ENCODE measurements at places on chromosomes 13 and 19.

- no peak for DNase-seq
Observed at GRCh38 chr19:16306728-16307402, 17.8 kb upstream of the KLF2 start.

DNA sequence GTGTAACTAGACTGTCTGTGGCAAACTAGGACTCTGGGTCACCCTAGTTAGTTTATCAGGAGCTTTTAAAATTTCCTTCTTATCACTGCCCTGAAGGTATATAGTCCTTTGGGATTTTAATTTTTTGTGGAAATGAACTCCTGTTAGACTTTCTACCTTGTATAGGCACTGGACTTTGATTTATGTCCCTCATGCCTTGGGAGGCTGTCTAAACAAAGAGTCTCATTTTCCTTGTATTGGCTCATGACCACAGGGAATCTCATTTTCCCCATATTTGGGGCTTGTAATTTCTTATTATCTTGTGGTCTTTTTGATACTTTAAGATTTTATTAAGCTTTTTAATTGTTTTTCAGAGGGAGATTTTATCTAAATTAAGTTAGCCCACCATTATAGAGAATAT lies 21.4 kb downstream of the KCTD4 start:
- DNase-seq = no peak

DNA sequence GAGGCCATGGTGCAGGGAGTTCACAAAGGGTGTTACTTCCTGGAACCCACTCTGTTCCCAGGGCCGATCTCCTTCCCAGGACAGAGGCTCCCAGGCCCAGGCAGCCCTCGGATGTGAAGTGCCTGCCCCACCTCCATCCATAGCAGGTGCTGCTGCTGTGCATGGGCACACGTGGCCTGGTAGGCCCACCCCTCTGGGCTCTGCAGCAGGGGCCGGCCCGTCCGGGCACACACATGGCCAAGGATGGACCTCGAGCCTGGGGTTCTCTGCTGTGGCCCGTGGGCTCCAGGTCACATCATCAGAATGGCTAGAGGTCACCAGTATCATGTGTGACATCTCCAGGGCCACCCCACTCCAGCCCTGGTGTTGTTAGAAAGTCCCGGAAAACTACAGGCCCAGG lies 71.8 kb downstream of the GADD45B start:
- DNase-seq = no peak

DNA sequence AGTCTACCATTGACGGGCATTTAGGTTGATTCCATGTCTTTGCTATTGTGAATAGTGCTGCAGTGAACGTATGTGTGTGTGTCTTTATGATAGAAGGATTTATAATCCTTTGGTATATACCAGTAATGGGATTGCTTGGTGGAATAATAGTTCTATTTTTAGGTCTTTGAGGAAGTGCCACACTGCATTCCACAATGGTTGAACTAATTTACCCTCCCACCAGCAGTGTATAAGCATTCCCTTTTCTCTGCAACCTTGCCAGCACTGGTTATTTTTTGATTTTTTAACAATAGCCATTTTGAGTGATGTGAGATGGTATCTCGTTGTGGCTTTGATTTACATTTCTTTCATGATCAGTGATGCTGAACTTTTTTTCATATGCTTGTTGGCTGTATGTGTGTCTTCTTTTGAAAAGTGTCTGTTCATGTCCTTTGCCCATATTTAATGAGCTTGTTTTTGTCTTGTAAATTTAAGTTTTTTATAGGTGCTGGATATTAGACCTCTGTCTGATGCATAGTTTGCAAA lies 37.5 kb downstream of the RFC3 start:
- DNase-seq = no peak

GRCh38 chr19:45542234-45542668 lies 35.0 kb downstream of the VASP start:
- DNase-seq = no peak

DNA sequence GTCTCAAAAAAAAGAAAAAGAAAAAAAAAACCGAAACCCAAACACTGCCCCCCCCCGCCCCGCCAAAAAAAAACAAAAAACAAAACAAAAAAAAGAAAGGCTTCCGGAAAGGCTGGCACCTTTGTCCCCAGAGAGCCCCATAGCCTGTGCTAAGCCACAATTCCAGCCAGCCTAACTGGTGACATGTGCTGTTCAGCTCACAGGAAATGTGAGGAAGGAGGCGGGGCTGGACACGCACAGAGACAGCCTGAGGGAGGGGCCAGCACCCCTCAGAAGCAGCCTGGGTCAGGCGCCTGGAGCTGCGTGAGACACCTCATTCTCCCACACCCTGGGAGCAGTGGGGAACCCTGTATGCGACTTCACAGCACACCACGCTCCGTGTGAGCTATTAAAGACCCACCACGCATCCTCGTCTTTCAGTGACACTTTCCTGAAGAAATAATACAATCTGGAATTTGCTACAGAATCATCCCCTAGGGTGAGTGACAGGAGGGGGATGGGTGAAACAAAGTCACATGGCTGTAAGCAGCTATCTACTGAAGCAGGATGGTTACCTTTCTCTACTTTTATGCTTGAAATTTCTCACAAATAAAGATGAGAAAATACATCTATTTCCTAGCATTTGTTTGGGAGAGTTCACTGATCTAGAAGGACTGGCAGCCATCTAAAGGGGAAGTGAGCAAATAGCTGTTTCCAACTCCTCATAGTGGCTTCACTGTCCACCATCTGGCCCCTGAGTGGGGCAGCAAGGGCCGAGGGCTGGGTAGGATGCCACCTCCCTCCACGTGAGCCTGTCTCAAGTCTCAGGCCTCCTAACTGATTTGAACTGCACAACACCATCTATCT lies 12.3 kb upstream of the SLC35E1 start:
- DNase-seq = no peak

DNA sequence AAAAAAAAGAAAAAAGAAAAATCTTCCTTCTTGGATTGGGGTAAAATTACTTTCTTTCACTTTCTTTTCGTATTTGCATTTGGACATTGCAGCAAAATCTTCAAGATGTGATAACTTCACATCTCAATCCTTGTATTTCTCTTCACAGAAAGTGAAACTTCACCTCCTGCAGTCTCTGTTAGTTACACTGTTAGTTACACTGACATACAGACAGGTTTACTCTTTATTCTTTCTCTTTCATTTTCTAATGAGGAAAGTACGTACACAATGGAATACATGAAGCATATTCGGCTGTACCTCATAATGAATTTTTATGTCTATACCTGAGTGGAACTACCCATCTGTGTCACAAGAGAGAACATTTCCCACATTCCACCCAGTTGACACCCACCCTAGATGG lies 459.1 kb upstream of the GPC6 start:
- DNase-seq = no peak

DNA sequence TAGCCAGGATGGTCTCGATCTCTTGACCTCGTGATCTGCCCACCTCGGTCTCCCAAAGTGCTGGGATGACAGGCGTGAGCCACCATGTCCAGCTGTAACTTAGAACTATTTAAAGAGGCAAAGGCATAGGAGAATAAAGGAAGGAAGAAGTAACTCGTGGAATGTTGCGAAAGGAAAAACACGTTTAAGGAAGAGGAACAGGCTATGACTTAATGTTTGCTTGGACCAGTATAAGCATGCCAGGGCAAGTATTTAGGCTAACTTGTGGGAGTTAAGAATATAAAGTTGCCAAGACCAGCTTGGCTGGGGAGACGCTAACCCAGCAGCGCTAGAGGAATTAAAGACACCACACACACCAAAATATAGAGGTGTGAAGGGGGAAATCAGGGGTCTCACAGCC lies 33.5 kb downstream of the ZNF844 start:
- no peak for DNase-seq

DNA sequence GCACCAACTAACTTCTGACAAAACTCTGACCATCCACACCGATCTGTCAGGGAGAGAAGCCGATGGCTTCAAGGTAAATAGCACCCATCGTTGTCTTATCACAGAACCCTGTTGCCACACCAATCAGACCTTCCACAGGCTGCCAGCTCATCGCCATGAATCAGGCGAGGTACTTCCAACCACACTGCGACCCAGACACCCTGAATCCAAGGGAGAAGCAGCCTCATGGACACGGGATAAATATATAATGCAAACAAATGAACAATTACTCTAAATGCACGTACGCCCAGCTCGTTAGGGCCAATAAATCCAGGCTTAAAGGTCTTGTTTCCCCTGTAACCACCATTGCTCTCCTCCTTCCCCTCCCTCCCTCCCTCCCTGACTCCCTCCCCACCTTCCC lies 20.8 kb downstream of the RANBP3 start:
- DNase-seq = no peak

DNA sequence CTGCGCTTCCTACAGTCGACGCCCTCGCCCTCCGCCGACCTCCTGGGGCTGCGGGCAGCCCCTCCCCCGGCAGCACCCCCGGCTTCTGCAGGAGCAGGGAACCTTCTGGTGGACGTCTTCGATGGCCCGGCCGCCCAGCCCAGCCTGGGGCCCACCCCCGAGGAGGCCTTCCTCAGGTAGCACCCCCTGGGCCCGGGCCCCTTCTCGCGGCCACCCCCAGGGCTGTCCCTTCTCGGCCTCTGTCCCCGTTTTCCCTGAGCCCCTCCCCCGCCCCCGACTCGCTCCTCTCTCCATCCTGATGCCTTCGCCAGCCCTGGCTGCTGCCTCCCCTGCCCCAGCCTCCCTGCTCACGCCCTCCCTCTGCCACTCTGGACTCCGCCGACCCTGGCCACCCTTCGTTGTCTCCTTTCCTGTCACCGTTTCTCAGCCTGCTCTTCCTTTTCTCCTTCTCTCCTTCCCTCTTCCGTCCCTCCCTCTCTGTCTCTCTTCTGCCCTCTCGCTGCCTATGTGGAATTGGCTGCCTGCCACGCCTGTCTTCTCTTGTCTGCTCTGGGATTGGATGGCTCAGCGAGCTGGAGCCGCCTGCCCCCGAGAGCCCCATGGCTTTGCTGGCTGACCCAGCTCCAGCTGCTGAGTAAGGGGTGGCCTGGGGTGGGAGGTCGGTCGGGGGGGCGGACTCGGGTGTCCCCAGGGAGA lies 11.0 kb downstream of the FUZ start:
- DNase-seq = no peak

GRCh38 chr19:56690670-56691069 lies 19.1 kb upstream of the ZNF835 start:
- no peak for DNase-seq

DNA sequence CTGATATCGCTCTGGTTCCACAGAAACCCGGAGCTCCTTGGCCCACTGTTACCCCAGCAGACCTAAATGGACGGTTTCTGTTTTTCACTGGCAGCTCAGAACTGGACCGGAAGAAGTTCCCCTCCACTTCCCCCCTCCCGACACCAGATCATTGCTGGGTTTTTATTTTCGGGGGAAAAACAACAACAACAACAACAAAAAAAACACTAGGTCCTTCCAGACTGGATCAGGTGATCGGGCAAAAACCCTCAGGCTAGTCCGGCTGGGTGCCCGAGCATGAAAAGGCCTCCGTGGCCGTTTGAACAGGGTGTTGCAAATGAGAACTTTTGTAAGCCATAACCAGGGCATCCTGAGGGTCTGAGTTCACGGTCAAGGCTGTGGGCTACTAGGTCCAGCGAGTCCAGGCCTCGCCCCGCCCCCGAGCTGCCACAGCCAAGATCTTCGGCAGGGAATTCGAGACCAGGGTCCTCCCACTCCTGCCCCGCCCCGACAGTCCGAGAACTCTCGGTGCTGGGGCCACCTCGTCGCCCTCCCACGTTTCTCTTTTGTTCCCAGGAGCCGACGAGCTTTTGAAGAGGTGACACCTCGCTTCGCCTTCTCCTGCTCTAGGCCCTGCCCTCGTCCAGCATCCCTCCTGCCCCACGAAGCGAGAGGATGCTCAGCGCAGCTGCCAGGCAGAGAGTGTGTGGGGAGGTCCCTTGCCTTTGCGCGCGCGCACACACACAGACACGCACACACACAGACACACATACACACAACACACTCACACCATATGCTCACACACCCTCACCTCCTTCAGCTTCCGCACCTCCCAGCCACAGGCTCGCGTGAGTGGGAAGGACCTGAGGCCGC lies 8.8 kb downstream of the ZIC2 start:
- DNase-seq = no peak

DNA sequence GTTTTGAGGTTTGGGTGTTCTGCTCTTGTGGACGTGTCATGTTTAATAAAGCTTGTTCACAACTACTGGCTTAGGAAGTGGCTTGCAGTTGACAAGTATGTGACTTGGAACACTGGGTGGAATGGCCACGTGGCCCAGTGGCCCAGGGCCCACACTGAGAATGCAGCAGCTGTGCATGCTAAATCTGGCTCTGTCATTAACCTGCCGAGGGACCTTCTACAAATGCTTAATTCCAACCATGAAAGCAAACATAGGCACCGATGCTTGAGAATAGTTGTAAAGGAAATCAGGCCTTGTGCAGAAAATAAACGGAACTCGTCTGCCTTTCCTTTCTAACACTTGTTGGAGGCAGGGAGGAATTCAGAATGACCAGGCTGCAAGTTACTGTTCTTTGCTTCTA lies 11.6 kb upstream of the CLDN10 start:
- DNase-seq = no peak

DNA sequence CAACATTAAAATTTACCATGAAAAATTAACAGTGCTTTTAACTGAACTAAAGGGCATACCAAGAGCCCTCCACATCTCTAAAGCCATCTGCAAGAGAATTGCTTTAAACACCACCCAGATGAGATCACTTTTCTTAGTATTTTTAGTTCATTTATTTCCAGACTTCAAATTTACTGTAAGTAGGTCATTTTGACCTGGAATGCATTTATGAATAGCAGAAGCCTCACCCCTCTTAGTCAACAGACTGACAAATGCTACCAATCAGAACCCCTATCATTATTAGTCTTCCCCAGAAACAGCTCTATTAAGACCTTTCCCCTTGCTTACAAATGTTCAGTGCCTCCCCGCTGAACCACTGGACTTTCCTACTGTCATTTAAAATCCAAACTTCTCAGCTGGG lies 27.3 kb downstream of the RUBCNL start:
- DNase-seq = no peak

GRCh38 chr13:44921246-44921877 lies 67.9 kb downstream of the NUFIP1 start:
- DNase-seq = no peak

DNA sequence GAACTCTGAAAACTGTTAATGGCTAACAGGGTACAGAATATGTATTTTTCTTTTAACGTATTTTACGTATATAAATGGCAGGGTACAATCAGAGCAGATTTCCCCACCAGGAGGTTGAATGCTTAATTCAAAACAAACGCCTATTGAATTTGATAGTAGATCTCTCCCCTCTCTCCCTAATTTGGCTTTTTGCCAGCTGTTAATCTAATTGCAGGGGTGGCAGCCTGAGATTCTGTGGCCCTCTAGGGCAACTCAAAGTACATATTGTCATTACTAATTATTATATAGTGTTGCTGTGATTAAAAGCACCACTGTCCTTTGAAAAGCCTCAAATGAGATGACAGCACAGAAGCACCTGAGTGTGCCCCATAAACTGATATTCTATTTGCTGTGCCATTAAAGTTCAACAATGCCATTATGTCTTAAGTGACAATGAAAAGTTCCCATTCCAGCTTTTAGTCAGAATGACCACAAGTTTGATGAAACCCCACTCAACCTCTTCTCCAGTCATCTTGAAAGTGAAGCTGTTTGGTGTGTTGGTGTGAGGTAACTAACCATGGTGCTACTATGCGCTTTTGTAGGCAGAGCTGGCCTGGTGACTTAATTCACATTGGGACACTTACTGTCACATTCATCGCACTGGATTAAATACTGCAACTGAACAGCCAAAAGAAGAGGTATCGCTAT lies 351.4 kb downstream of the KCNRG start:
- no peak for DNase-seq

Measured in vagina (tissue), 2 donors.